AG04450 (cell line): ENCODE measurements at places on chromosomes 7 and 10. TPM values are rescaled to one million over a fixed set of nuclear protein-coding genes. Genes with fewer than 3 reads are reported as not detected.

Gene RSBN1L
- polyA plus RNA-seq, result 9.3 and 14.0 TPM in 2 replicates

Gene MOGAT3
- polyA plus RNA-seq, result not detected in 2 replicates

GRCh38 chr10:77197544-77197943 is 440.1 kb downstream of the KCNMA1 start:
- no peak for DNase-seq

GRCh38 chr10:58531084-58531695 is 18.5 kb downstream of the BICC1 start:
- no peak for DNase-seq

Gene SLC26A4
- polyA plus RNA-seq, result 0.11 and 0.12 TPM in 2 replicates

Gene LDB3
- 0.46 and 0.60 TPM in 2 replicates for polyA plus RNA-seq

GRCh38 chr7:151896086-151896485 is 19.2 kb upstream of the PRKAG2 start:
- no peak for DNase-seq

DNA sequence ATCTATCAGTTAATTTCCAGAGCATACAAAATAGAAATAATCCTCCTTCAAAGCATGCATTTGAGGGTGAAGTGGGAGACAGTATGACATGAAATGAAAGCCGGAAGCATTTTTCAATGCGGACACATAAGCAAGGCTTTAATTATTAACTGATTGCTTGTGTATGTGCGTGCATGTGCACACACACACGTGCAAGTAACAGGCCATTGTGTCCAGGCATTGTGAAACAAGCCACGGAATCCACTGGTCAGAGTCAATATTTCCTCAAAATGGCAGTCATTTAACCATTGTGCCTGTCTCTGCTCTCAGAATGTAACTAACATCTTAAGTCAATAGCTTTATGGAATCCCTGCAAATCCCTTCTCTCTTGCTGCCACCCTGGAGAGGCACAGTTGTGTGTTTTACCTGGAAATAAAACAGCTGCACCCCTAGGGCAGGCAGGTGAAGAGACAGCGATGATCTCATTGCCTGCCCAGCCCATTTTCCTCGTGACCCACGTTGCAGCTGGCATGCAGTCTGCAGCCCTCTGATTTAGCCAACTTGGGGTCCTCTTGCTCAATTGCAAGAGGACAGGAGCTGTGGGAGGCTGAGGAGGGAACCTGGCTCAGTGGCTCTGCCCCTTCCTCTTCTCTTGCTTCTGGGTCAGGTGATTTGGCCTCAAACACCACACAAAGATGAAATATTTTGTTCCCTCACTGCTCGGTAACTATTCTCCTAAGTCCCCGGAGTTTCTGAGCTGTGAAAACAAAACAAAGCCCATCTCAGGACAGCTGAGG is 500.9 kb upstream of the ZMIZ1 start:
- no peak for DNase-seq

Gene ITGA8
- 0.20 and 0.25 TPM in 2 replicates for polyA plus RNA-seq

Gene PPP1R17
- not detected in 2 replicates for polyA plus RNA-seq

- no peak for DNase-seq
Measured at GRCh38 chr10:3785851-3786271, 852 bp upstream of the KLF6 start.
